Stimulated activated CD8-positive, alpha-beta memory T cell treated with anti-CD3 and anti-CD28 coated beads, Interleukin-12 subunit alpha, Interleukin-12 subunit beta, amount 100 ng/mL, for 1 hour (primary cell): ENCODE measurements at places on chromosomes 13 and 19.

DNA sequence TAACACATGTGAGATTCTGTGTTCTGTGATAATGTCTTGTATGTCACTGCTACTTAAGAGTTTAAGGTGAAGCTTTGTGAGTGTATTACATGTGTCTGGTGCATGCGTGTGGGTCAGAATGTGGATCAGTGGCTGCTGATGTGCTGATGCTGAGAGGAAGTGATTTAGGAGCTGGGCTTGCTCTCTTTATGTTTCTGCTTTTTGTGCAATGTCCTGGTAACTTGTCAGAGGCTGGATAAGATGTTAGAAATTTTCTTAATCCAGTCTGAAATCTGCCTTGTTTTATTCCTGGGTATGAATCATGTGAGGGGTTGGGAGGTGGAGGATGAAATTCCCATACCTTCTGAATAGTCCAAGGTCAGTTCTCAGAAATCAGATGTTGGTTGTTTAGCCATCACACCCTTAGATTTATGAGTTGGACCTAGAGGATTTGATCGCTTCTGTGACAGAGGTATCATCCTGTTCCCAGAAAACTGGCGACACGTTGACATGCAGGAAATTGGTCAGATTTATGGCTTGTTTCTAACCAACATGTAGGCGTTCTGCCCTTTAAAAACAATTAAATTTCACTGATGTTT is 24.5 kb upstream of the CXCL17 start:
- DNase-seq, result no peak

- no peak for DNase-seq
Measured at GRCh38 chr19:35471946-35472345, 18.3 kb downstream of the KRTDAP start.

DNA sequence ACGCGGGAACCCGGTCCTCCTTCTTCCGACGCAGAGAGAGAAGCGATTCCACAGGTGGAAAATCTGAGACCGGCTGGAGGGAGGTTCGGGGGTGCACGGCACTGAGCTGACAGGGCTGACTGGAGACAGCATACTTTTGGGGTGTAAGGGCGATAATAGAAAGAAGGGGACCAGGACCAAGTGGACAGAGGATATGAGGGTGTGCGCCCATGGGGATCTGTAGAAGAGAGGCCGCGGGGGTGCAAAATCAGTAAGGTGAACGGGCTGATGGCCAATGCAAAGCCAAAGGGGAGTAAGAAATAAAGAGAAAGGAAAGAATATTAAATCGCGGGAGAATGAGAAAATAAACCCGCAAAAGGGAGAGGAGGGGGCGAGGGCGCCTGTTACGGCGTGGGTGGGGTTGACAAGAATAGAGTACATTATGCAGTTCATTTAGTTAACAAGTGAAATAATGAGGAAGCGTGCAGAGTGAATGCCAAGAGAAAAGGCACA is 336 bp upstream of the GSX1 start:
- DNase-seq, result no peak

DNA sequence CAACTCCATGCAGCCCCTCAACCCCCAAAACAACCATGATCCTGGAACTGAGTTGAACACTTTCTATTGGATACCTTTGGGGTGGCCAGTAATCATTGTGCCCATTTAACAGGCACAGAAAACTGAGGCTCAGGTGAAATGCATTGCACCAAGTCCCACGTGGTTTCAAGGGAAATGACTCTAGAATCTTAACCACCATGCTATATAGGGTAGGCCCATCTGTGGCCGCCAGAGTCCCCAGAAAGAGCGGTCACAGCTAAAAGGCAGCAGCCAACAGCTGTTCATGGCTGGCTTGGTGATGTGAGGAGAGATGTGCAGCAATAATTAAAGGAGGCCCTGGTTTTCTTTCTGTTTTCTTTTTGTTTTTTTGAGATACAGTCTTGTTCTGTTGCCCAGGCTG is 2.6 kb downstream of the CNN1 start:
- DNase-seq, result no peak

GRCh38 chr19:15464394-15465385 is at the start of gene RASAL3:
Gene RASAL3, minus strand, starts transcription at chr19:15464544. Its CDS starts 186 bp downstream, at chr19:15464358.
- DNase-seq, result peak; percentile 59

DNA sequence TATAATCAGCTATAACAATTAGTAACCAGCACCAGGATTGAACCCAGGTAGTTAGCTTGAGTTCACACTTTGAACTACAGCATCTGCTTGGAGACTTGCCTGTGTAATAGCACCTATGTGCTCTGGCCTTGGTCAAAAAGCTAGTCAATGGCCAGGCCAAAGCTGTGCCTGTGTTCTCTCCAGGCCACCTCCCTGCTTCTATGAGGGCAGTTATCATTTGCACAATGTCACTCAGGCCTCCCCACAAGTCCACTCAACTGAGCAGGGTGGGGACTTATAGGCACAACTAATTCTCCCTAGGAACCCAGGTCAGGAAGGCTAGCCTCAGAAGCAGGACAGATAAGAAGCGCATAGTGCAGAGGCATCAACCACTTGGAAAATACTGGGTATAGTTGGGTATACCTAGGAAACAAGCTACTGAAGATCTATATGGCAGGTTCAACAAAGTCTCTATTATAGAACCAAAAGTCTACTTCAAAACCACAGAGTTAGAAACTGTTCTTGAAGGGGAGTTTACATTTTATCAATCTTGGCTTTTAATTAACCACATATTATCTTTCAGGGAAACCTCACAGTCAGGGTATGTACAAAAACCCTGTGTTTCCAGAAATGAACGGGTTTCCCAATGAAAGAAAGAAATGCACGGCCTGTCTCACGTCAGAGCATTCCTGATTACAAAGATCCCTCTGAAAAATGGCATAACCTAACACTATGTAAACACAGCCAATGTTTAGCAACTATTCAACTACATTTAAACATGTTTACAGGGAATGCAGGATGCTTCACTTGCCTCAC is 140.9 kb downstream of the ABCC4 start:
- no peak for DNase-seq

DNA sequence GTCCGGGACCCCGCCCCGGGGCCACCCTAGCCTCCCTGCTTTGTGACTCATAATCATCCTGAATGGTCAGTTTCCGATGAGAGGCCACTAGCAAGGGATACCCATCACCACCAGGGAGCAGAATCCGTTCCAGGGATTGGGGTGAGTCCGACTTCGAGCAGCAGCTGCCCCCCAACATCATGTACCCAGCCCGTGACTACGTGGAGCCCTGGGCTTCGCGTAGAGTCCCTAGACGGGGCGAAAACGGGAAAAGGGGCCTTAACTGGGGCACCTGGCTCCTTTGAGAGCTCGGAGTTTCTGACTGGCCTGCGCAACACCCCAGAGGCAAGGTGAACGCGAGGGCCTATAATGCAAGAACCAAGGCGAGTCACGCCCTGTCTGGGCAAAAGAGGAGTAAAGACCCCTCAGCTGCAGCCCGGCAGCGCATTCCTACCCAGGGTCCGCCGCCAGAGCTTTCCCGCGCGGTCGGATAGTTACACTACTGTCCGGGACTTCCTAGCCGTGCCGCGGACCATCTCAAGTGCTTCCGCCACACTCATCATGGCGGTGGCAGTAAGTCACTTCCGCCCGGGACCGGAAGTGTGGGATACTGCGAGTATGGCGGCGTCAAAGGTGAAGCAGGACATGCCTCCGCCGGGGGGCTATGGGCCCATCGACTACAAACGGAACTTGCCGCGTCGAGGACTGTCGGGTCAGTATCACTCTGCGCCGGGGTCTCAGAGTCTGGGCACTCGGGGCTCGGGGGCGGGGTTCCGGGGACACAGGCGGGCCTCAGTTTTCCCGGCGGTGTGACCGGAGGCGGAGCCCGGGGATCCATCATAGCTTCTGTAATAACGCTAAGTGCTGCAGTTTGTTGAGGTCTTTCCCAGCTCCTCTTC is at the start of gene NDUFA13:
NDUFA13 (plus strand) TSS at position 584 of the 878 bp plus-strand sequence; CDS start at position 598, 14 bp downstream.
- DNase-seq, result peak; percentile 91

GRCh38 chr13:111178402-111178801 is 63.3 kb downstream of the ARHGEF7 start:
- DNase-seq, result no peak

DNA sequence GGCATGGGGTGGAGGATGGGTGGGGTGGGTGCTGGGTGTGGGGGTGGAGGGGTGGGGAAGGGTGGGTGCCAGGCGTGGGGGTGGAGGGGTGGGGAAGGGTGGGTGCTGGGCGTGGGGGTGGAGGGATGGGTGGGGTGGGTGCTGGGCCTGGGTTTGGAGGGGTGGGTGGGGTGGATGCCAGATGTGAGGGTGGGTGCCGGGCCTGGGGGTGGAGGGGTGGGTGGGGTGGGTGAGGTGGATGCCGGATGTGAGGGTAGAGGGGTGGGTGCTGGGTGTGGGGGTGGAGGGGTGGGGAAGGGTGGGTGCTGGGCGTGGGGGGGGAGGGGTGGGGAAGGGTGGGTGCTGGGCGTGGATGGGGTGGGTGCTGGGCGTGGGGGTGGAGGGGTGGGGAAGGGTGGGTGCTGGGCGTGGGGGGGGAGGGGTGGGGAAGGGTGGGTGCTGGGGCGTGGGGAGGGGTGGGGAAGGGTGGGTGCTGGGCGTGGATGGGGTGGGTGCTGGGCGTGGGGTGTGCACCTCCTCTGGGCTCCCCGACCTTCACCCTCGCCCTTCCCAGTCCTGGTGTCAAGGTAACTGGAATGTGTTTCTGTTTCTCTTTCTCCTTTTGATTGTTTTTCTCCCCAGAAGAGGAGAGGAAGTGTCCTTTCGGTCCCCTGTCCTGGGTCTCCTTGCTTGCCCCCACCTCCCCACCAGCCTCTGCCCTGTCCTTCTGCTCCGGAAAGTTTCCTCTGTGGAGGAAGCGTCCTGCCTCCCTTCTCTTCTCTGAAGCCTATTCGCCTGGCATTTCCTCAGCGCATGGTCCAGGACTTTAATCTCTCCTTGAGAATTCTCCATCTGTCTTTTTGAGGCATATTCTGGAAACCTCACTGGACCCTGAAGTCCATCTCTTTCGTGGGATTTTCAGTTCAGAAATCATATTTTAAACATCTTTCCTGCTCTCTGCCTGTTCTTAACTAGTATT is 22.9 kb upstream of the CFAP97D2 start:
- no peak for DNase-seq

- no peak for DNase-seq
Measured at GRCh38 chr13:99741960-99742359, 229.6 kb downstream of the ZIC5 start.

GRCh38 chr13:91242652-91243051 is 104.8 kb upstream of the MIR17HG start:
- DNase-seq, result no peak

- DNase-seq, result no peak
Measured at GRCh38 chr13:30191491-30192100, 115.8 kb downstream of the KATNAL1 start.

DNA sequence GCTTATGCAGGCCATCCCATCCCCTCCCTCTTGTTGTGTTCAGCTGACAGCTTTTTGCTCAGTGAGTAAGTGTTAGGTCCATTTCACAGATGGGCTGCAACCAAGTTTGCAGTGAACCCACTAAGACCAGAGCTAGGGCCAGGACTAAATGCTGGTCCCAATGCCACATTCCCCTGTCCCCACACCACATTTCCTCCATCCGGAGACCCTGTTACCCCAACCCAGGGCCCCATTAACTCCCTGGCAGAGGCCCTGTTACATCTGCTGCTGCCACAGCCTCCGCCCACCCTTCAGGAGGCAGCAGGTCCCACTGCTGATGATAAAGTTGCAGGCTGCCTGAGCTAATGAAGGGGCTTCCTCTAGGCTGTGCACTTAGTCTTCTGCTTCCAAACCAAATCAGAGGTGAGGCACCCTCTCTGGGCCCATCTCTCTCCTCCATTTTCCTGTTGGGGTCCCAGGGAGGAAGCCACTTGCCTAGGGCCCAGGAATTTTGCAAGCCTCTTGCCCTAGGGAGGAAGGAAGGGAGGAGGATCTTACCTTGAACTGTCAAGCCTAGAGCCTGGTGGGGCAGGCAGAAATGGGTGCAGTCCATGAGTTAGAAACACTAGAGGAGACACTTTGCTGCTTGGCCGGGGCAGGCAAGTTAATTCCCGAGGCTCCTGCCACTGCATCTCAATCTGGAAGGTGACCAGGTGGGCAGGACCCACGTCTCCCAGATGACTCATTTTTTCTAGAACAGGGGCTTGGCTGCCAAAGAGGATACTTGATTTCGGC is 3.4 kb upstream of the USF2 start:
- DNase-seq, result no peak

- DNase-seq, result no peak
Measured at GRCh38 chr19:13082192-13083007, 20.3 kb downstream of the LYL1 start.
